ENCODE measurements at places on chromosomes 12 and 14.
A peak's percentile ranks its signal among the peaks of the same experiment; 100 is the strongest.

GRCh38 chr14:51208982-51209381 is 31.1 kb upstream of the TMX1 start:
- peak; percentile 56 for DNase-seq

GRCh38 chr12:10645910-10646309 is 27.9 kb downstream of the STYK1 start:
- DNase-seq, result no peak

DNA sequence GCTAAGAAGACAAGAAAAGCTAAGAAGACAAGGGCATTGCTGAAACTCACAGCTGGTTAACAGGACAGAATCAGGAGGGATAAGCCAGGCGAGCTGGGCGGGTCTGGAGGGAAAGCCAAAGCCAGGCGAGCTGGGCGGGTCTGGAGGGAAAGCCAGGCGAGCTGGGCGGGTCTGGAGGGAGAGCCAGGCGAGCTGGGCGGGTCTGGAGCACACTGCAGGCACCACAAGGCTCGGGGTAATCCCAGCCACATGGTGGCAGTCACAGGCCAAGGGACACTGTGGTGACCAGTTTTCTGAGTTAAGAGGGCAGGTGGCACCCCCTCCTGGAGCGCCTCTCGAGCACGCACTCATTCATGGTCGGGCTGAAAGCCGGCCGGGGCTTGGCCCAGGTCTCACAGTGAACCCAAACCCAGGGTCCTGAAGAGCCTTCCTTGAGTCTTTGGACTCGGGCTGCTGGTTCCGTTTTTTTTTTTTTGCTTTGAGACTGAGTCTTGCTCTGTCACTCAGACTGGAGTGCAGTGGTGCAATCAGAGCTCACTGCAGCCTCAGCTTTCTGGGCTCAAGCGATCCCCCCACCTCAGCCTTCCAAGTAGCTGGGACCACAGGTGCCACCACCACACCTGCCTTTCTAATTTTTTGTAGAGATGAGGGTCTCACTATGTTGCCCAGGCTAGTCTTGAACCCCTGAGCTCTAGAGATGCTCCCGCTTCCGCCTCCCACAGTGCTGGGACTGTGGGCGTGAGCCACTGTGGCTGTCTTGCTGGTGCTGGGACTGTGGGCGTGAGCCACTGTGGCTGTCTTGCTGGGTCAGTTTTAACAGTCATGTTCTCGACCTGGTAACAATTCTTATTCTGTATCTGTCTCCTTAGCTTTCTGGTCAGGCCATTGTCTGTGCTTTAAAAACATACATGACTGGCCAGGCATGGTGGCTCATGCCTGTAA is 40.2 kb downstream of the HSP90AA1 start:
- DNase-seq, result peak; percentile 6

DNA sequence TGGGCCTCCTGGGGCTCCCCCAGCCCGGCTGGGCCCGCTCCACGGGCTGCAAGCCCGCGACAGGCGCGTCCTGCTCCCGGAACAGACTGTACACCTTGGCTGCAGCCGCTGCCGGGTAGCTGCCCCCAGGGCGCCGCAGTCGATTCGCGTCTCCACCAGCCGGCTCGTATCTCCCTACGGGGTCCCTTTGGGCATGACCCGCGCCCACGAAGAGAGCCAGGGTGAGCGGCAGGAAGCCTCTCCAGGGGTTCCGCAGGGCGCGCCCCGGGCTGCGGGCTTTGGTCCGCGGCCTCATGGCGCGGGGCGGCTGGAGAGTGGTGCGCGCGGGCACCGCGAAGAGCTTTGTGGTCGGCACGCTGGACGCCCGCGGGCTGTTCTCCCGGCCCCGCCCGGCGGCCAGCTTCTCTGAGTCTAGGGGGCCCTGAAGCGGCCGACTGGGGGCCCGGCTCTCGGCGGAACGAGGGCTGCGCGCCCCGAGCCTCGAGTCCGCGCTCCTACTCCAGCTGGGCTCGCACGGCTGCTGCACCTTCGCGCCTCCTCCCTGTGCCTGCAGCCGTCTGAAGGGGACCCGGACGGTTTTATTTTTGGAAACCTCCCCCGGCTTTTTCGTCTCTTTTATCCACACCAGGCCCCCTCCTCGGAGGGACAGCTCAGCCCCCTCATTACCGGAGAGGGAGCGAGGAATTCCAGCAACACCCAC is at the start of gene LTBP2:
TSS of gene LTBP2 (minus strand) at position 588 of the 700 bp plus-strand sequence. CDS start at position 295, 293 bp downstream.
- DNase-seq, result no peak

- DNase-seq, result no peak
Observed at GRCh38 chr12:25106818-25107217, 88.1 kb downstream of the DNAI7 start.

DNA sequence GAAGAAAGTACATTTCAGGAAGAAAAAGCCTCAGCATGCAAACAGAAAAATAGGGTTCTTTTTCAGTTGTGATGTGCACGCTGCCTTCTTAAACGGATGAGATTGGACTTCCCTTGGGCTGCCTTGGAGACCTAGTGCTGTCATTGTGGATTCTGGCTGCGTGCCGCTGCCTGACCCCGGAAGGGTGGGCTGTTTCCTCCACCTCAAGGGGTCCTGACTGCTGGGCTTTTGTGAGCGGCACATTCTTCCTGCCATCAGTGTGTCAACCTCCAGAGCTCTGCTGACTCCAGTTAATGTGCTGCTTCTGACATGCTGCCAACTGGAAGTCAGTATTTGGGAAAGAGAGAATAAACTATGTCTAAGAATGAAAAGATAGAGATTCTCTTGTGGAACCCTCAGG is 25.1 kb downstream of the CCNK start:
- no peak for DNase-seq

DNA sequence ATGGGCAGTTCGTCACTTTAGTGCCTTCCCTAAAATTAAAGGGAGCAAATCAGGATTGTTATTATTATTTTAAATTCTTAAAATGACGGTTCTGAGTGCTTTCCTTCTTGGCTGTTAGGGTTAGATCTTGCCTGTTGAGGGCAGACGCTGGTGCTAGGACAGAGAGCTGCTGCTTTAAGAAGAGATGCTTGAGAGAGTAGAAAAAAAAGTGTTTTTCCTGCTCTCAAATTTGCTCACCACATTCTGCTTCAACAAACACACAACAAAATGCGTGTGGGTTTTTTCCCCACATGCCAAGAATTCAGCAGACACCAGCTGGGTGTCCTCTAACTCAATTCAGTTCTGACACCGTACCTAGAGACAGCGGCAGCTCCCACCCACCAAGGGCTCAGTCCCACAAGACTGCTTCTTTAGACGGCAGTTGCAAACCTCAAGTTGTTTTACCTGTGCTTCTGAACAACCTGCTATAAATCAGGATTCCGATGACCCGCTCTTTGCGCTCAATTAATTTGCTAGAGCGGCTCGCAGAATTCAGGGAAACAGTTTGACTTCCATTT is 75.8 kb upstream of the RIN3 start:
- DNase-seq, result no peak

DNA sequence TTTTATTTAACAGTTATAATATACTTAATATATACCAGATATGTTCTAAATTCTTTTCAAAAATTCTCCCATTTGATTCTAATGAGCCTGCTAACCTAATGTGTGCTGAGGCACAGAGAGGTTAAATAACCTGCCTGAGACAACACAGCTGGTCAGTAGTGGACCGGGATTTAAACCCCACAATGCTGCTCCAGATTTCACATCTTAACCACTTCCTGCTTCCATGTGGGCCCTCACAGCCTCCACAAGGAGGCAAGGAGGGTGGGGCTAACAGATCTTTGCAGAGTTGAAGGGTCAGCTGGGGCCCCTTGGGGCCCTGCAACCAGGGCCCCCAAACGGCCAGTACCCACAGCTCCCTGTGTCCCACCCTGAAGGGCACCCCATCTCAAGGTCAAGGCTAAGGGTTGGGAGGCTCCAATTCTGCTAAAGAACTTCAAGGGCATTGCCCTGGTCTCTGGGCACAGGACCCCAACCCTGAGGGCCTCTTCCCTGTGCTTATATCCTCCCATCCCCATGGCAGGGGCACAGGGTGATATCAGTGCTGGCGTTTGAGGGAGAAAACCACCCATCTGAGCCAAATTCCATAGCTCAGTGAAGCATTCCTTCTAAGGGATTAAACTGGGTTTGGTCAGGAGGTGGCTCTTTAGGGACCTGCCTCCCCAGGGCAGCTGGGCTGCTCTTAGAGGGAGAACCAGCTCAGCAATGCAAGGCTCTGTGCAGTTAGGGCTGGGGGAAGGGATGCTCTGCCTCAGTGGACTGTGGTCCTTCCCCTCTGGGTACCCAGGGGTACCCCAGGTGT is 2.2 kb downstream of the KRT80 start:
- DNase-seq, result no peak

DNA sequence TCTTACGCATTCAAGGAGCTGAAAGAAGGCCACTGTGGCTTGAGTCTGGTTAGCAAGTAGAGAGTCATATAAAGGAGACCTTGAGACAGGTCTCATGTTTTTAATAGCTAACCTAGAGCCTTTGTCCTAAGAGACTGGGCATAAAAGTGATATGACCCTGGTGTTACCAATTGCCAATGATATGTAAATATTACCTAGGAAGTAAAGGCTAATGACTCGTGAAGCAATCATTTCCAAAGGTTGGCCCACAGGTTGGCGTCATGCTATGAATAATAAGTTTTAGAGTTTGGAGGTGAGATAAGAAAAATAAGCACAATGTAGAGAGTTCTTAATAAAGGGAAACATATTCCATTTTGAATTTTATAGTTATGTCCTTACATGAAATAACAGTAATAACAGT is 116.6 kb upstream of the PLEKHA5 start:
- peak; percentile 54 for DNase-seq

DNA sequence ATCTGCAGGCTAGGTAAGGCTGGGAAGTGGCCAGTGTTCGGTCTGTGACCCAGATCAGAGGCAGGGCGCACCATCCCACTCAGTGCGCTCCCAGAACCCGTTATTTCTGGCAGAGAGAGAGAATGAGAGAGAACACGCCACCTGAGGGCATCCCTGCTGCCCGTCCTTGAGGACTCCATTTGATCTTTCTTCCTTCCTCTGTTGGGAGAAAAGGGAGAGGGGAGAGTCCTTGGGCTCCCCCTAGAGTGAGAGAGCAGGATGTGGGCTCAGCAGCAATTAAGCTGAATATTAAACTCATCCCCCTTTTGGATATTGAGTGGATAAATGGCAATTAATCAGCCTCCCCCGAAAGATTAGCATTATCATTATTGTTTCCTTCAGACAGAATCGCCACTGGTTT is 70.6 kb downstream of the IFT43 start:
- DNase-seq, result no peak

GRCh38 chr12:117134721-117135120 is 35.5 kb upstream of the TESC start:
- no peak for DNase-seq

GRCh38 chr12:10101042-10101579 is 2.3 kb upstream of the CLEC1A start:
- no peak for DNase-seq

GRCh38 chr12:79678306-79678705 is 12.5 kb downstream of the PAWR start:
- DNase-seq, result no peak

DNA sequence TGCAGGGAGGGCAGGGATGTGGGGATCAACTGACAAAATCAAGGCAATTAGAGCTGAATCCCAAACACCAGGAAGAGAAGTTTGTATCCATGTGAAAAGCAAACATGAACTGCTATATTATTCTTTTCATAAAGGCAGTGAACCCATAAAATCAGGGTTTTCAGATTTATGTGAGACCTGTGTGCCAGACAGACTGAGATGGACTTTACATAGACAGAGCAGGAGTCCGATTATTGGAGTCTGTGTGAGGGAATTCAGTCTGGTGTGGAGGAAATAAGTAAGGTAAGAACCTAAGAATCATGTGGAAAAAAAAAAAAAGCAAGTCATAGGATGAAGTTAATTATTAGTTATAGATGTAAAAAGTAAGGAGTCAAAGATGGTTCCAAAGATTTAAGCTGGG is 45.1 kb upstream of the SYCP3 start:
- no peak for DNase-seq

GRCh38 chr12:91370086-91370868 is 187.7 kb upstream of the DCN start:
- DNase-seq, result no peak

DNA sequence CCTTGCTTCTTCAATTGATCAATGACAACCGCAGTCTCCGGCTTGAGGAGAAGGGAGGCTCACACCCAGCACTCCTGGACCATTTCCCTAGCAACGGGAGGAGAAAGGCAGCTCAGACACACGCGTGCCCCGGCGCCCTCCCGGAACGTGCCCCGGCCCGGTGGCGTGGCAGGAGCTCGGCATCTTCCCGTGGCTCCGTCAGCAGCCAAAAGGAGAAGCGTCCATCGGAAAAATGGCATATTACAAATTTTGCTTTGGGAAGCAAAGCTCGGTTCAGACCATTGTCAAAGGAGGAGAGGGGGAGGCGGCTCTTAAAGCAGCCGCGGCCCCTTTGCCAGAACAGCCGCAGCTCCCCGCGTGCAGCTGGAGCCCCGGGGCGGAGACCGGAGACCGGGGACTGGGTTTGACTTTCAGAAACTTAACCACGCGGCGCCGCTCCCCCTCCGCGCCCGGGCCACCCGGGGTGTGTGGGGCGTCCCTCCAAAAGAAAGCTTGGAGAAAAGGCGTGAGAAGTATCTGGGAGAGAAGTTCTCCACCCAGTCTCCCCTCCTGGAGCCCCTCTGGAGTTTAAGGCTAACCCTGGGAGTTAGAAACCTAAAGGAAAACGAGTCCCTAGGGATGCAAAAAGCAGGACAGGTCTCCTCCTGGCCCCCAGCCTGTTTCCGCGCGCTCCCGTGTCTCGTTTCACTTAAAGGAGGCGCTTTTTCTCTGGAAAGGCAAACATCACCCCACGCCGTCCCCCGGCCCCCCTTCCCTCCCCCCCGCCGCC is 545 bp downstream of the PPFIA2 start:
- peak; percentile 78 for DNase-seq

DNA sequence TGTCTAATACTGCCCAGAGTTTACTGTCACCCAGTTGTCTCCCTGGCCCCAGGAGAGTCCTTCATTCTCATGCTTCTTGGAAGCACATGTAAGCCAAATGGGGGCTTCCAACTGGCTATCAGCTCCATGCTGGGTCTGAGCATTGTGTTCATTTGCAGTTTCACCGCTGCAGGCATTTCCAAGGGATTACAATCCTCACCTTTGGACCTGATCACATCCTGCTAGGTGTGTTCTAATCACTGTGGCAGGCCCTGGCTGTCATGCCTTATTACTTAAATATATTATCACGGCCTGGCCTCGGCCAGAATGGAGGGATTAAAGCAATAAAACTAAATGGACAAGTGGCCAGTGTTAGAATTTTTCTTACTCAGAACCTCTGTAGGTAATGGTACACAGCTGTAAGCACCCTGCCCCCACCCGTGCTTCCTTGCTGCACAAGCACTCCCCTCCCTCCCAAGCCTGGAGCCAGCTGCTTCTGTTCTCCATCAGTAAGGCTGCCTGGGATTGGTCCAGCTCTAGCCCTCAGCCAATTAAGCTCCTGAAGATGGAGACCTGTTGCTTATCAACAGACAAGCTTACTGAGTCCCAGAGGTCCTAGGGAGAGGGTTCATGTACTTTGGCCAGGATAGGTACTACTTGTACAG is 175.9 kb upstream of the RBM19 start:
- DNase-seq, result no peak

DNA sequence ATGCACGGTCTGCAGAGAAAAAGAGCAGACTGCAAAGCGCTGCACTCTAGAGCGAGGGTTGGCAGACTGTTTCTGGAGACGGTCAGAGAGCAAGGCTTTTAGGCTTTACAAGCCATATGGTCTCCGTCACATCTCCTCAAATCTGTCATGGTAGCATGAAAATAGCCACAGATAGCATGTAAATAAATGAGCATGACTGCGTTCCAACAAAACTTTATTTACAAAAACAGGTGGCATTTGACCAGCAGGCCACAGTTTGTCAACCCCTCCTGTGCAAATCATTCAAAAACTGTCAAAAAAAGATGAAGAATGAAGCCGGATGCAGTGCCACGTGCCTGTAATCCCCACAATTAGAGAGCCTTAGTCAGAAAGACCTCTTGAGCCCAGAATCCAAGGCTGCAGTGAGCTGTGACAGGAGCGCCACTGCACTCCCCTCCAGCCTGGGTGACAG is 18.9 kb downstream of the SYNE3 start:
- DNase-seq, result no peak

Data from NCI-H146 (cell line).